A549 treated with CpdA at 1 μM for 4 hours (cell line): ENCODE measurements at places on chromosomes 5 and 9. TPM values are rescaled to one million over a fixed set of nuclear protein-coding genes. Genes with fewer than 3 reads are reported as not detected.

PDCD1LG2 gene
- 0.33 to 0.59 TPM (median 0.36 TPM) in 5 replicates for total RNA-seq

TXNDC8 gene
- not detected in 5 replicates for total RNA-seq

SMIM33 gene
- total RNA-seq, result not detected in 5 replicates

FOXD4L3 gene
- 0.06 to 0.24 TPM (median 0.14 TPM) in 3 of 5 replicates, not detected in the others for total RNA-seq

DNLZ gene
- 17.8 to 41.5 TPM (median 38.2 TPM) in 5 replicates for total RNA-seq

NMUR2 gene
- total RNA-seq, result 0.03 to 0.06 TPM (median 0.06 TPM) in 3 of 5 replicates, not detected in the others

TAF11L10 gene
- not detected in 5 replicates for total RNA-seq

RRAGA gene
- total RNA-seq, result 99.8 to 127 TPM (median 124 TPM) in 5 replicates

GPR150 gene
- total RNA-seq, result 0.07 to 0.15 TPM (median 0.08 TPM) in 4 of 5 replicates, not detected in the other

SPRY4 gene
- 5.6 to 7.1 TPM (median 6.6 TPM) in 5 replicates for total RNA-seq

PCDHGA2 gene
- total RNA-seq, result 0.44 to 0.73 TPM (median 0.59 TPM) in 5 replicates

FOXD4L4 gene
- 0.08 TPM in 2 of 5 replicates, not detected in the others for total RNA-seq

GRXCR2 gene
- not detected in 5 replicates for total RNA-seq

PSIP1 gene
- total RNA-seq, result 48.3 to 71.0 TPM (median 56.8 TPM) in 5 replicates

ORM2 gene
- not detected in 5 replicates for total RNA-seq

HTR1A gene
- not detected in 5 replicates for total RNA-seq

SOWAHA gene
- 0.08 to 0.17 TPM (median 0.15 TPM) in 4 of 5 replicates, not detected in the other for total RNA-seq

PCDHB7 gene
- 0.01 TPM in 1 of 5 replicates, not detected in the others for total RNA-seq

FYB1 gene
- 14.0 to 21.7 TPM (median 15.1 TPM) in 5 replicates for total RNA-seq

PITX1 gene
- 19.3 to 35.2 TPM (median 34.6 TPM) in 5 replicates for total RNA-seq

MARCHF6 gene
- total RNA-seq, result 51.6 to 77.3 TPM (median 70.2 TPM) in 5 replicates

IL11RA gene
- 5.0 to 6.7 TPM (median 5.6 TPM) in 5 replicates for total RNA-seq

FUT7 gene
- total RNA-seq, result 0.05 TPM in 2 of 5 replicates, not detected in the others

SPEF2 gene
- 1.5 to 2.5 TPM (median 2.0 TPM) in 5 replicates for total RNA-seq

QRFP gene
- total RNA-seq, result not detected in 5 replicates

THBS4 gene
- 0.06 to 0.14 TPM in 2 of 5 replicates, not detected in the others for total RNA-seq

CREB3 gene
- 58.5 to 66.0 TPM (median 58.9 TPM) in 5 replicates for total RNA-seq
